8988T (cell line): ENCODE measurements at places on chromosomes 6 and 20.
A peak's percentile ranks its signal among the peaks of the same experiment; 100 is the strongest.

DNA sequence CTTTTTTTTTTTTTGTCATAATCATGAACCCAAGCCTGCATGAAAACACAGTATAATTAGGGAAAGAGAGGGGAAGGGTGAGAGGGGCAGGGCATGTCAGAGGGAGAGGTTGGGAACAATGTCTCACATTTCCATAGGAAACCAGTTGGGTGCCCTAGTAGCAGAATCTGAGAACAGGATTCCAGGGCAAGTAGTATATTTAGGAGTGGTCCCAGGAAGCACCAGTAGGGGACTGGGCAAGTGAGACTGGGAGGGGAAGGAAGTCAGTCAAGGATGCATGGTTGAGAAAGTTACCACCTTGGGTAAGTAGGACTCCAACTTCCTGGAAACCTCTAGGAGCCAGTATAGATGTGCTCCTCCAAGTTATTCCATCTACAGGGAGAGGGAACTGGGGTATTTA is 88.6 kb upstream of the MAFB start:
- no peak for DNase-seq

GRCh38 chr6:33949877-33950435 is 146.2 kb upstream of the MLN start:
- peak; percentile 10 for DNase-seq

DNA sequence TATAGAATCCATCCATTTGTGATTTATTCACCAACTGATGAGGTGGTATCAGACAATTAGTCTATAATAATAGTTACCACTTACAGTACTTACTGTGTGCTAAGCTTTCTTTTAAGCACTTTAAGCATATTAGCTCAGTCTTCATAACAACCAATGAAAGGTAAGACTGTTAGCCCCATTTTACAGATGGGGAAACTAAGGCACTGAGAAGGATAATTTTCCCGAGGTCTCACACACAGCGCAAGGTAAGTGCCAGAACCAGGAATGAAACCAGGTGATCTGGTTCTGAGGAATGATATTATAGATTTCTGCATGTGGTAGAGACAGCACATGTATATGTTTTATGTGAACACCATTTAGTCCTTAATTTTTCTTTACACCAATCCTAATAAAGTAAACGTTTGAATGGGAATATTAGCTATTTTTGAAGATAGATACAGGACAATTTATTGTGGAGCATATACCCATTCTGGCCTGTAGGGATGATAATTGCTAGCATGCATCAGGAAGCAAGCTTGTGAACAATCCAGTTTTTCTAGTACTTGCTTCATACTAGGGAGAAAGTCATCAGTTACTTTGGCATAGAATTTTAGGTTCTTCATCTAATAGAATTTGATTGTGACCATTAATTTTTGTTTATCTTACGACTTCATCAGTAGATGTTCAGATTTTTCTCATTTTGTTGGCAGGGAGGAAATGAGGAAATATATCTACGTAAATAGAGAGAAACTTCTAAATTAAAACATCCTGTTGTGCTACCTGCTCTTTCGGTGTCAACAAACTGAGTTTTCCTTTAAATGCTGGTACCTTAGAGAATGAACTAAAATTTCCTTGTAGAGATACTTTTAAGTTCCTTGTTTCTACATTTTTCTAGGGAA is 3.0 kb downstream of the YWHAB start:
- DNase-seq = no peak

DNA sequence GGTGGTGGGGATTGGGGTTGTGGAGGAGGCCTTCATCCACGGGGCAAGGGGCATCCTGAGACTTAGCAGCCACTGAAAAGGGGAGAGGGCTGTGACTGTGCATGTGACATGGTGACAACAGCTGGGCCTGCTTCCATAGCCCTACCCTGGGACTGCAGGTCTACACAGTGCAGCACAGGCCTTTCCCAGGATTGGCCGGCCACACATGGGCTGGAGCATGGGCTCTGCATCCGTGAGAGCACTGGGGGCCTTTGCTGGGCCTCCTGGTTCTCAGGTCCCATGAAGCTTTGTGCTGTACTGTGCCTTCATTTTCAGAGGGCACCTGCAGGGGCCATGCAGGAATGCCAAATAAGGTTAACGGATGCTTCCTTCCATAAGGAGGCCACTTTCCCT is 56.0 kb downstream of the ZDHHC14 start:
- no peak for DNase-seq

GRCh38 chr6:99189823-99190721 is 159.4 kb downstream of the FAXC start:
- no peak for DNase-seq
